ENCODE measurements at places on chromosomes 3 and 15.

DNA sequence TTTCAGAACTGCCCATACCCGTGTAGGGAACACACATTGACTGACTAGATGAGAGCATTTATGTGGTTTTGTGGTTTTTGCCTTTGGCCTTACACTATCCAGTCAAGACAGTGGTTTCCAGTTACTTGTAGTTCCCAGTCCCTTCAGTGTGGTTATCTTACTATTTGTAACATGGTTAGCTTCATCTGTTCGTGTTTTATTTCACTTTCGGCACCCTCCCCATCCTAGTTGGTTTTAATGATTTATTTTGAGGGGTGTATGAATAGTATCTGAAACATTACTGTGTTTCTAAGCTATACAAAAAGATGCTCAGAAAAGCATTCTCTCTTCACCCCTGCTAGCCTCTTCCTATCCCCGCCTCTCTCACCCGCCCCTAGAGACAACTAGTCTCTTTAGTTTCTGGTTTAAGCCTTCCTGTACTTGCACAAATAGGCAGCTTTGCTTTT is 14.1 kb downstream of the LYSMD4 start:
- no peak for DNase-seq

- DNase-seq: no peak
Measured at GRCh38 chr3:97662264-97662663, 102.3 kb upstream of the ARL6 start.

DNA sequence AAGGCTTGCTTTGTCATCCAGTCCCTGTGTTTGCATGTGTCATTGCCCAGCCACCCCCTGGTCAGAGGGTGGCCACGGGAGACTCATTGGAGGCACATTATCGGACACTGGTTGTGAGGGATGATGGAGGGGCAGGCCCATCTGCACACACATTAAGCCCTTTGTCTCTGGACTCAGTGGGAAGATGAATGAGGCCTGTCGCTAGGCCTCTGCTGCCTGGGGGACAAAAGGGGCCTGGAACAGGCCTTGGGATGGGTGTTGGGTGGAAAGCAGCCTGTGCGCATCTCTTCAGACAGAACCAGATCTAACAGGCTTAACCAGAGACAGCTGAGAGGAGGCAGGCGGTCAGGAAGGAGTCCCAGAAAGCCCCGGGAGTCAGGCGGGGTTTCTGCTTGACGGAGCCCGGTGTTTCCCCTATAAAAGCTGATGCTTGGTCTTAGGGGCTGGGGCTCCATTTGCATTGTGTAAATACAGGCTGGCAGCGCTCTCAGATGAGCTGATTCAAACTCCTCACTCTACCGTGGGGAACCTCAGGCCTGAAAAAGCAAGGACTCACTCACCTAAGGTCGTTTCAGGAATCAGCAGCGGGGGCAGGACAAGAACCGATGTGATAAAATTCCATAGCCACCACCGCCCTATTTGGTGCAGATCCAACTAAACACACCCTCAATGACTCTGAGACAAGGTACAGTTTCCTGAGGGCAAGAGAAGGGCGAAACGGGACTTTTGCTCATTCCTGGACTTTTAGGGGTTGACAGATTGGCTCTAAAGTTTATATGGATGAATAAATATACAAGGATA is 17.1 kb upstream of the SKIC8 start:
- DNase-seq: no peak

DNA sequence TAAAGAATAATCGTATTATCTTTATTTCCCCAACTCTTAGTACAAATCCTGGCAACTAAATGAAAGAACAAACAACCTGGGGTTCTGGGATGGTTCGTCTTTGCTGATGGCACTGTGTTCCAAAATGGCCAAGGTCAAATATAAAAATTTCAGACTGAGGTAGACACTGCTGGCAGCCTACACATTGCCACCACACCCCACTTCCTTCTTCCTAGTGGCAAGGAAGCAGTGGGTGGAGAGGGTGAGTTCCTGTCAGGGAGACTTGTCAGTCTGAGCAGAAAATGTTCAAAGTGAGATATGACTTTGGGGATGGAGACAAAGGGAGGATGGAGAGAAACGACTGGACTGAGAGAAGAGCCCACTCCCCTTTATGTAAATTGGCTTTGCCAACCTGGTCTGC is 69.6 kb downstream of the LMCD1 start:
- DNase-seq: no peak

DNA sequence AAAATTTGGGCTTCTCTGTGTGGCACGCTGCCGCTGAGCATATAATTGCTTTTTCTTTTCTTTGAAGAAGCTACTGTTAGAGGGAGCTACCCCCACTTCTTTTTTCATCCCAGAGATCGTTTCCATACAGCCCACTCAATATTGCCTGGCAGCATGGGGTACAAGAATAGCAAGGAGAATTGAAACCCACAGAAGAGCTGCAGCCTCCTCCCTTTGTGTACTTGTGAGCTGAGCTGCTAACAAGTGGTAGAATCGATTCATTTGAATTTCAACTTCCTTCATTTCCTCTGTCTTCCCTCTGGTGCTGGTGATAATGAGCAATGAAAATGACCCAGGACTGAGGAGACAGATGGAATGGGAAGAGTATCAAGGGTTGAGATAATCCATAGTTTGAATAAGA is 64.9 kb downstream of the LRRC3B start:
- DNase-seq: no peak

DNA sequence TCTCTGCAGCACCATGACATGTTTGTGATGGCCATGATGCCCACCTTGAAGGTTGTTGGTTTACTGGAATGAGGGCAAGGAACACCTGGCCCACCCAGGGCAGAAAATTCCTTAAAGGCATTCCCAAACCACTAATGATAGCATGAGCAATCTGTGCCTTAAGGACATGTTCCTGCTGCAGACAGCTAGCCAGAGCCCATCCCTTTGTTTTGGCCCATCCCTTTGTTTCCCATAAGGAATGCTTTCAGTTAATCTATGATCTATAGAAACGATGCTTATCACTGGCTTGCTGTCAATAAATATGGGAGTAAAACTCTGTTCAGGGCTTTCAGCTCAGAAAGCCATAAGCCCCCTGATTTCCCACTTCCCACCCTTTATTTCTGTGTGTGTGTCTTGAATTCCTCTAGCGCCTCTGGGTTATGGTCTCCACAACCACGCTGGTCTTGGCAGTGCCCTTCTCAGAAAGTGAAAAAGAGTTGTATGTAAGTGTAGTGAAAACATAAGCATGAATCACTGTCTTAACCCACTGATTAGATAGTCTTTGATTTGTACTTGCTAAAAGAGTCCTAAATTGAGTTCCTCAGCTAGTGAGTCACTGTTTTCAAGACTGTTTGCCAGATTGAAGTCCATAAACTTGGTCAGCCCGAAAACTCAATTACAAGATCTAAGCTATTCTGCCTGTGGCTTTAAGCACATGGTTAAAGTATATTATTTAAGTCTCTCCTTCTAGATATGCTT is 19.0 kb upstream of the CCR2 start:
- no peak for DNase-seq

DNA sequence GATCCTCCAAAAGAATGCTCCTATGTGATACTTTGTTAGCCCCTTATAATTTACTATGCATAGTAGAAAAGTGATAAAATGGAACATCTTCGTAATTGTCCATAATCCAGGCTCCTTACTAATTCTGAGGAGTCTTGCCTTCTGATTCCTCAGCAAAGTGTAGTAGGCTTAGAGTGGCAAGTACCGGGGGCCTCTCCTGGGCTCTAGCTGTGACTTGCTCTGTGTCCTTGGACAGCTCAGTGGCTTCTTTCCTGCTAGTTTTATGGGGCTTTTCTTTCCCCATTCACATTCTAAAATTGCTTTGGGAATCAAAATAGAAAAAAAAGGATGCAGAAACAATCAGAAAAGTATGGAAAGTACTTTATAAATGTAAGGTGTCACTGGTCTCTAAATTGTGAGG is 211.0 kb downstream of the RORA start:
- DNase-seq: no peak

DNA sequence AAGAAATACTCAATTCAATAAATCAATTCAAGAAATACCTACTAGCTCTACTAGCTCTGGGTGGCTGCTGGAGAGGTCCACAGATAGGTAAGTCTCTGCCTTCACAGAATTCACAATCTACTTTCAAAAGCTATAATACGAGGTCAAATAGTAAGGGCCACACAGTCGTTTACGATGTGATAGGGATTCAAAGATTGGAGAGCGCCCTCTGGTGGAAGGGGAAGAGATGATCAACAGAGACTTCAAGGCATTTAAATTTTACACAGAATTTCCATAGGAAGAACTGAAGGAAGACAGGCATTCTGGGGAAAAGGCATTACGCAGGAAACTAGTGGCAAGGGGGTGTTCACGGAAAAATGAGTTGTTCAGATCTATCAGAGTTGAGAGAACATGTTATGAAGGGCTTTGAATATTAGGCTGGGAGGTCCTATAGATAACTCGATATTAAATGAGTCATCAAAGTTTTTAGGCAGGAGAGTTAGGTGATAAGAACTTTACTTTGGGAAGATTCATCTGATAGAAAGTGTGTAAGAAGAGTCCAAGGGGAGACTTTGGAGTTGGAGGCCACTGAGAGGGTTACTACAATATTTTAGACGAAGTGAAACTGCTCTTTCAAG is 128.8 kb downstream of the FRMD5 start:
- DNase-seq: peak; percentile 36

DNA sequence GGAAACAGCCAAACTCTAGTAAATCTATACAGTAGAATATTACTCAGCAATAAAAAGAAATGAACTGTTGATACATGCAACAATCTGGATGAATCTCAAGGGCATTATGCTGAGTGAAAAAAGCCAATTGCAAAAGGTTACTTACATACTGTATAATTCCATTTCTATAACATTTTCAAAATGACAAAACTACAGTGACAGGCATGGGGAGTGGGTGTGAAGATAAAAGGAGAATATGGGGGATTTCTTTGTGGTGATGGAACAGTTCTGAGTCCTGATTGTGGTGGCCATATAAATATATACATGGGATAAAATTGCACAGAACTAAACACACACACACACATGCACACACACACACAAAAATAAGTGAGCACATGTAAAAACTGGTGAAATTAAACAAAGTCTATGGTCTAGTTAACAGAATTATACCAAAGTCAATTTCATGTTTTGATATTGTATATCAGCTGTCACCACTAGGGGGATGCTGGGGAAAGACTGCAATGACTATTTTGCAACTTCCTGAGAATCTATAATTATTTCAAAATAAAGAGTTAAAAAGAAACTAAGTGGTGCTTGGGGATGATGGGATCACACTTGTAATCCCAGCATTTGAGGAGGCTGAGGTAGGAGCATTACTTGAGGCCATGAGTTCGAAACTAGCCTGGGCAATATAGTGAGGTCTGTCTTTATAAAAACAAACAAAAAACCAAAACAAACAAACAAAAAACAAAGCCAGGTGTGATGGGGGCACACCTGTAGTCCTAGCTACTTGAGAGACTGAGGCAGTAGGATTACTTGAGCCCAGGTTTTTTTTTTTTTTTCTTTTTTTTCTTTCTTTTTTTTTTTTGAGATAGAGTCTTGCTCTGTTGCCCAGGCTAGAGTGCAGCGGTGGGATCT is 66.0 kb downstream of the SPTSSB start:
- DNase-seq: no peak

DNA sequence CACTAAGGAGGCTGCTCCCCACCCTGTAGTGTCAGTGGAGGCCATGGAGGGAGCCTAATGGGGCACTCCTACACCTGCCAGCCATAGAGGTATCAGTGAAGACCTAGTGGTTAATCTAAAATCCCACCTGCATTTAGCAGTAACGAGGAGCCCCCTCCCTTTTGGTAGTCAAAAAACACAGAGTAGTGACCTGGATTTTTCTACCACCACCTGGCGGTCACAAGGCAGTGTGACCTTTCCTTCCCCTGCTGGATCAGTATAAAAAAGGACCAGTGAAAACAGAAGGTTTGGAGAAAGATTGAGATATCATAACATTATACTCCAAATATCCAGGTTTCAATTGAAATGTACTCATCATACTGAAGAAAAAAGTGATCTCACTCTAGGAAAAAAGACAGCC is 241.2 kb downstream of the PYDC2 start:
- no peak for DNase-seq

- no peak for DNase-seq
Measured at GRCh38 chr15:71392861-71393283, 277.6 kb downstream of the THSD4 start.
